ENCODE measurements at places on chromosomes 11 and 22.

- no peak for DNase-seq
Measured at GRCh38 chr11:125397421-125397820, 98.6 kb downstream of the FEZ1 start.

- no peak for DNase-seq
Measured at GRCh38 chr11:4180441-4181183, 86.0 kb downstream of the RRM1 start.

DNA sequence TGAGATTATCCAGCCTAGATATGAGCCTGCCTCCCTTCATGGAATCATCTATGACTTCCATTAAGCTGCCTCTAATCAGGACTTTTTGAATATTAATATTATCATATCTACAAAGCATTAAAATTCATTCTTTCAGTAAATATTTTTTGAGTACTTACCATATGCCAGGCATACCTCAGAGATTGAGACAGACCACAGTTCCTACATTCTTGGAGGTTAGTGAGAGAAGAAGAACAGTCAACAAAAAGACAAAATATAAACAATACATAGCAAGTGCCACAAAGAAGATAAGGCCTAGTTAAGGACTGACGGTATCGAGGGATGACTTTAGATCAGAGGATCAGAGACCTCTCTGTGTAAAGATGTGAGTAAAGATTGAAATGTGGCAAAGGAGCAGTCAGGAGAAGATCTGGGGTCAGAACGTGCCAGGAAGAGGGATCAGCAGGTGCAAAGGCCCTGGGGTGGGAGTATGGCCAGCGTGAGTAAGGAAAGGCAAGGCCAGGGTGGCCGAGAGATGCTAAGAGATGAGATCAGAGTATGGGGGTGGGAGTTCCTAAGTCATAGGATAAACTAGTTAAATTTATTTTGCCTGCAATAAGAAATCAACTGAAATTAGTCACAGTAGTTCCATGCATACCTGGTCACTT is 15.4 kb downstream of the SLC35C1 start:
- no peak for DNase-seq

DNA sequence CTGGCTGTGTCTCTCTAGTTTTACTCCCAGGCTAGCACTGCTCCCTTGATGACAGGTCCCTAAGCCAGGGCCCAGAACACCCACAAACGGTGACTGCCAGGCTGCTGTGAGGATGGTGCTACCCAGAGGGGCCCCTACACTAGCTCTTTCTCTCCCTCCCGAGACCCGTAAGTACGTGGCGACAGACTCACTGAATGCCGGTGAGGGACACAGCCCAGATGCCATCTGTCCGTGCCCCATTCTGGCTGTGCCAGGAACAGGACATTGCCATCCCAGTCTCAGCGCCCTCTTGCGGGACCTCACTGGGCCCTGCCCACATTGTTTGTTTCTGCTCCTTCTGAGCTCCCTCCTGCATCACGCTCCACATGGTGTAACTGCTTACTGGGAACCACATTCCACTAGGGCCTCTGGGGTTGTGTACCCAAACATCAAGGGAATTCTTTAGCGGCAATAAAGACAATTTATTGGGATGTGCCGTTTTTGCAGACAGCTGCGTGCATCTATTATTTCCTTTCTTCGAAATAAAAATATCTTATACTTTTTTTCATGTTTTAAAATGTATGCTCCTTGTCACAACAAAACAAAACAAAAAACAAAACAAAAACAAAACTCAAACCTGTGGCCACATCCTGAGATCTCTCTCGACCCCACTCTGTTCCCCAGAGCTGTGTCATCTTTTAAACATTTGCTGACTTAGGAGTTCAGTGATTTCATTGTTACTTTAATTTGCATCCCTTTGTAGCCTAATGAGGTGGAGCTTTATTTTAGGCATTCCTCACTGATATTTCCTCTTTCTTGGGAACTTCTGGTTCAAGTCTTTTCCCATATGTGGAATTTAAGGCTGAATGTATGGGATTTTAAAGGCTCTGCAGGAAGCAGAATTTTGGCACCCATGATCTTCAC is 4.4 kb upstream of the TPCN2 start:
- peak; percentile 69 for DNase-seq

DNA sequence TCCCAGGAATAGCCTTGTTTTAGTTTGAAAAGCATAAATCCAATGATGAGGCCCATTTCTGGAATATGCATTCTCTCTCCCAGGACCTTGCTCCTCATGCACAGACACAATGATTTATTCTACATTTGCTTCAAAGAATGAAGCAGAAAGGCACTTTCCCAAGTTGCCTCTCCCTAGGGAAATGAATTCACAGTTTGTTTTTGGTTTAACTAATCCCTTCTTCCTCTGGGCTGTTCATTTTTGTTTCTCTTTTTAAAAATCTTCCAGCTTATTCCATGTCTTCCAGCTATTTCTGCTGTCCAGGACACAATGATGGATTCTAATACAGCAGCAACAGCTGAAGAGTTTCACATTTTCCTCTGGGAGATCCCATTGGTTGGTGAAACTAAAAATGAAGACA is 1529.2 kb upstream of the TENM4 start:
- no peak for DNase-seq
